ENCODE measurements at places on chromosomes 4 and X. TPM values are rescaled to one million over a fixed set of nuclear protein-coding genes. Genes with fewer than 3 reads are reported as not detected.

DNA sequence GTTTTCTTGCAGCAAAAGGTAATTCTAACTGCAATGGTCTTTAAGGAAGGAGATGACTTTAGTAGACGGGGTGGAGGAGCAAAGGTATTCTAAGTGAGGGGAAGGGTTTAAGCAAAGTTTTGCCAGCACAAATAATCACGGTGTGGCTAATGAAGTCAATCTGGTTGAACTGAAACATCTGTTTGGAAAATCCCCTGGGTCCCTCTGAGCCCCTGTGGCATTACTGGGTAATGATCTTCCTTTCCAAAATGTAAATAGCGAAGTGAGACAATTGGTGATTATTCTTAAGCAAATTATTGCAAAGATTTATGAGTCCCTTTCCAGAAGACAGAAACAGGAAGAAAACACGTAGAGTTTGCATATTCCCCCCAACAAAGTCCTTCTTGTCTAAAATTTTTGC is 47.2 kb downstream of the FGFBP1 start:
- DNase-seq, result no peak

- DNase-seq, result no peak
These were observed 28.5 kb downstream of the SRPX start for GRCh38 chrX:38192007-38192810.

GRCh38 chrX:55640854-55641253 is 17.7 kb downstream of the FOXR2 start:
- no peak for DNase-seq

DNA sequence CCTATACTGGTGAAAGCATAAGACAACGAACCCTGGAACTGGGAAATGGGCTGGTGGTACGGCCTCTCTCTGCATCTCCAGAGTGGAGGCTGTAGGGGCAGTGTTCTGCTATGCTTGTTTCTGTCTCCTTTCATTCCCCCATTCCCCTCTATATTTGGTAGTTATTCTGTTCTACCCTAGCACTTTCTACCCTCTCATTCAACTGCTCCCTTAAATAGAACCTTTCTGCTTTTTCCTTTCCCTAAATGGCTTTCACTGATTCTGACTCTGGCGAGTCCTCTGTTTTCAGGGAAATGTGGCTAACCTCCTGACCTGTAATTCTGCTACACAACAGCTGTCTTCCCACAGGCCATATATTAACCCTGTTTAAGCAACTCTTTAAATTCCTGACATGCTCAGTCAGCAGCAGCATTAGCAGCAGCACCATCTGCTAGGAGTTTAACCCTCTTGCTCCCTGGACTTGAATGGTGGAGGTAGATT is 94.2 kb downstream of the CXCL13 start:
- DNase-seq, result no peak

- DNase-seq, result no peak
These were observed 70.0 kb upstream of the MSX1 start for GRCh38 chr4:4789462-4789861.

GRCh38 chr4:99885063-99885664 is 9.1 kb downstream of the LAMTOR3 start:
- no peak for DNase-seq

- no peak for DNase-seq
These were observed 33.6 kb upstream of the HEPH start for GRCh38 chrX:66130469-66130868.

DNA sequence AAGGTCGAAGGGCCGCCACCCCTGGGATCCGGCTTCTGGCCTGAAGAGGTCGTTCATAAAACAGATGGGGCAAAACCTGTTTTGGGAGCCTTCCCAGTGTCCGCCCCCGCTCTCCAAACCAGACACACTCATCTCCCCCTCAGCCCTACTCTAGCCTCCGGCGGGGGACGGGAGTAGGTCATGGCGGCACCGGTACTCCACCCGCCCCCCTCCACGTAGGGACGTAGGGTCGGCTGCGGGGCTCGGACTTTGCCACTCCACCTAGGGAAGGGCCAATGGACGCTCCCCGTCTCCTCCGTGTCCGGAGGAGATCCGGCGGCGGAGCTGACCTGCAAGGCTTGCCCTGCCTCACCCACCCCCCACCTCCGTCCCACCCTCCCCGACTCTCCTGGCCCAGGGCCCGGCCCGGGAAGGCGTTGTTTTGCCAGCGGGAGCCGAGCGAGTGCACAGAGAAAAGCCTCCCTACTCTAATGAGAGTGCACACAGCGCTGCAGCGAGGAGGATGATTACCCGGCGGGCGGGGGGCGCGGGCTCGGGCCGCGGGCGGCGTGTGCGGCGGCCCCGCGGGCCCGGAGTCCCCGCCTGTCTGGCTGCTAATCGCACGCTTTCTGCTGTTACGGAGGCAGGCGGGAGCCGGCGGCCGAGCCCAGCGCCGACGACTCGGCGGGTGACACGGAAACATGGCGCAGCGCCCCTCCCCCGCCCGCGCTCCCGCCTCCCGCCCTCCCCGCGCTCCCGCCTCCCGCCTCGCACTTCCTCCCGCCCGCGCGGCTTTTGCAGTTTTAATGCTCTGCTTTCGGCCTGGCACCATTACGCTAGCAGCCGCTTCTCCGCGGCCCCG is 8.3 kb upstream of the BCOR start:
- DNase-seq, result peak; percentile 74

DNA sequence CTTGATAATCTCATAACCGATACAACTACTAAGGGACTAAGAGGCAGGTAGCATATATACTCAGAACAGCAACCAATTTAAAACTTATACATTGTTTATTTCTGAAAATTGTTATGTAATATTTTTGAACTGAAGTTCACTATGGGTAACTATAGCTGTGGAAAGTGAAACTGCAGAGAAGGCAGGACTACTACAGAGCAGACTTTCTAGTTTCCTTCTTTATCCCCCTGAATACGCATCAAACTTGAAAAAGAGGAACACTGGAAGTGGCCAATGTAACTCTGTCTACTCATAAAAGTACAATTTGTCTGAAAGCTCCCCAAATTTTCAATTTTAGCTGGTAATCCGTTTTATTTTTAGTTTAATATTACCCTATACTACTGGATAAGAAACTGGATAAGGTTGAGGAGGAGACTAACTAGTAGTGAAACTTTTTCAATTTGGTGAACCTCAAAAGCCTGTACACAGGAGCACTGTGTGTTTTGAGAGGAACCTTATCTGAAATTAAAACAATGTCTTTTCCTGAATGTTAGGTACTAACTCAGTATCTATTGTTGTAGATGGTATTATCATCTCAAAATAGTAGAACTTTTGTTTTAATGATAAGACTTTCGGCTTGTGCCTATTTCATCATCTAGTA is 225.8 kb downstream of the GABRG1 start:
- DNase-seq, result no peak

- DNase-seq, result no peak
These were observed 76.9 kb downstream of the PAQR3 start for GRCh38 chr4:78862314-78862737.

Gene MAGEB2
- not detected for total RNA-seq

Gene GAGE1
- not detected for total RNA-seq

Gene TRPC5OS
- not detected for total RNA-seq

Measured in right cardiac atrium (tissue), 5 donors.